ENCODE measurements at places on chromosomes 1 and 21.
A peak's percentile ranks its signal among the peaks of the same experiment; 100 is the strongest.

- no peak for DNase-seq
These were observed 6.5 kb upstream of the S100A7 start for GRCh38 chr1:153466908-153467307.

DNA sequence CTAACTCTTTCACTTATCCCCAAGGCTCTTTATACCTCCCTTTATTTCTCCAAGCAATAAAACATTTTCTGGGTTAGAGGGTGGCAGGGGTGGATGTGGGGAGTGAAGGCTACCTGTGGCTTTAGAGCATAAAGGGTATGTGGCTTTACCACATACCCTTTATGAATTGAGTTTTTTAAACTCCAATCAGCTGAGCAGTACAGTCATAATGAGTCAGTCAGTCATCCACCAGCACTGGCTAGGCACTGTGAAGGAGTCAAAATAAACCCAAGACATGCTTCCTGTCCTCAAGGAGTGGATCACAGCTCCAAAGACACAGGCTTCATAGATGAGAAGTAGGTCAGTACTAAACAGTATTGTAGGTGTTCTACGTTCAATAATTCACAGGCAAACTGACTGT is 2.6 kb upstream of the TDRD10 start:
- no peak for DNase-seq

DNA sequence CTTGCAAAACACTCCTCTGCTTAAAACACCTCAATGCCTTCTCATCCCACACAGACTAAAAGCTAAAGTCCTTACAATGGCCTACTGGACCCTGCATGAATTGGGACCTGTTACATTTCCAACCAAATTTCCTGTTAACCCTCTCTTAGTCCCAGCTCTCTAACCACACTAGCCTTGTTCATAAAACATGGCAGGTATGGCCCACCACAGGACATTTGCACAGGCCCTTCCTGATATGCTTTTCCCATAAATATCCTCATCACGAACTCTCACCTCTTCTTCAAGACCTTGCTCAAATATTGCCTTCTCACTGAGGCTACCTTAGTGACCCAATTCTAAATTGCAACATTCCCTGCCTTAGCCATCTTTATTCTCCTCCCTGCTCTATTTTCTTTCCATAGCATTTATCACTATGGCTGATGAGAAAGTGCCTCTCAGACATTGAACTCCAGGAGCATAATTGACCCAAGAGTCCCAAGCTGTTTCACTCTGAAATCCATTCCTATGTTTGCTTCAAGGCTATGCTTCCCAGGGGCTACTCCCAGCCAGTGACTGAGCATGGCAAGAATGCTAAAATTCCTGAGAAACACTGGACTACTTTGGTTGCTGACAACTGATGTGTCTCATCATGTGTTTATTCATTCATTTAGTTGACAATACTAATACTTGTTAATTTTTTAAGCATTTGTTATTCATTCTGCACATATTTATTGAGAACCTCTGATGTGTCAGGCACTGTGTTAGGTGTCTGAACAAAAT is 2.7 kb upstream of the PALMD start:
- no peak for DNase-seq

- DNase-seq: no peak
These were observed 866.2 kb downstream of the NCAM2 start for GRCh38 chr21:21864321-21864840.

- DNase-seq: peak; percentile 67
These were observed 8.1 kb upstream of the INKA2 start for GRCh38 chr1:111747282-111747734.

DNA sequence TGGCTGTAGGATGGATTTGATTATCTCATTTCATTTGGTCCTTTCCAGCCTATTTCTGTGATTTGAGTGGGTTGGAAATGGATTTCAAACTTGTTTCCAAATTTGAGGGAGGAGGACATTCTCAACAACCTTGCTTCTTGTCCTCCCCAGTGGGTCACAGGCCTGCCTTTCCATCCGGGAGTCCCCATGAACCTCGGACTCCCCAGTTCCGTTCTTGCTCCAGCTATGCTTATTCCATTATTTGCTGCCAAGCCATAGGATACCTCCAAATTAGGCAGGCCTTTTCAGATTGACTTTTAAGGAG is 97.8 kb downstream of the DUSP10 start:
- DNase-seq: no peak

DNA sequence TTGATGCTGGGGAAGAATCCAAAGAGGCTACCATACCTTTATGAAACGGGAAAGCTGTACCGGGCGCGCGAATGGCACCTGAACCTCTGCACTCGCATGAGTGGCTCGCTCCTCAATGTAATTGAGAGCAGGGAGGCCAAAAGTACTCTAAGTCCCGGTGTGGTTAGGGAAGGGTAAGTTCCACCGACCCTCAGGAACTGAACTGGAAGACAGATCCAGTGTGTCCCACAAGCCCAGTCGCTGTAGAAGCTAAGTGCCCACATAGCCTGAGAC is 1.0 kb downstream of the GATAD2B start:
- DNase-seq: no peak

DNA sequence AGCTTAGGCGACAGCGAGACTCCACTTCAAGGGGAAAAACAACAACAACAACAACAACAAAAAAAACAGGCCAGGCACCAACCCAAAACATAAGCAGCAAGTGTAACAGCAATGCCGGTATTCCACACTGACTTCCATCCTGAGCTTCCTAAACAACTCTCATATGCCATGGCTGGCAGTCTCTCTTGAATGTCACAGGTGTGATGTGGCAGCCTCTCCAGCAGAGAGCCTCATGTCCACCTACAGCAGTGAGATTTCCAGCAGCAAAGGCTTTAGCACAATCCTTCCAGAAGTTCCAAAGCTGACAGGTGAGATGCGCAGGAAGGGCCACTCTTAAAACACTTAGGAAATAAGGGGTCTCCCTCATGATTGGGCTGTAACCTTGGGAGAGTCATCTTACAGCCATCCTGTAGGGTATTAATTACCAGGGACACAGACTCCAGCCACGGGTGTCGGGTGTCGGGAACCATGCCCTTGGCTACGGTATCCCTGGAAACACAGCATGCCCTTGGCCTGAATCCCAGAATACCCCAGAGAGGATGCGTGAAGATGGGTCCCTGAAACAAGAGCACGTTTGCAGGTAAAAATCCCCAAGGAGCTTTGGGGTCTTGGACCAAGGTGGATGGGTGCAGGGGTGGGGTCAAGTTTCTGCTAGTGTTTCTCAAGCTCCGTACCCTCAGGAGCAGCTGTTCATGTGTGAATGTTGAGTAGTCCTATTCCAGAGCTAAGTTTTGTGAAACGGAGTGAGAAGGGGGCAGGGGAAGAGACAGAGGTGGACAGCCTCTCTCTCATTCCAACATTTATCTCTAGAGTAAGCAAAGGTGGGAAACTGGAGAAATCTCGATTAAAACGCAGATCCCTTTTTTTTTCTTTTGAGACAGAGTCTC is 31.4 kb downstream of the CLSTN1 start:
- DNase-seq: no peak

GRCh38 chr1:234692966-234693580 is 83.1 kb upstream of the IRF2BP2 start:
- DNase-seq: no peak

- no peak for DNase-seq
These were observed 55.5 kb upstream of the DNAJC6 start for GRCh38 chr1:65253800-65254319.

DNA sequence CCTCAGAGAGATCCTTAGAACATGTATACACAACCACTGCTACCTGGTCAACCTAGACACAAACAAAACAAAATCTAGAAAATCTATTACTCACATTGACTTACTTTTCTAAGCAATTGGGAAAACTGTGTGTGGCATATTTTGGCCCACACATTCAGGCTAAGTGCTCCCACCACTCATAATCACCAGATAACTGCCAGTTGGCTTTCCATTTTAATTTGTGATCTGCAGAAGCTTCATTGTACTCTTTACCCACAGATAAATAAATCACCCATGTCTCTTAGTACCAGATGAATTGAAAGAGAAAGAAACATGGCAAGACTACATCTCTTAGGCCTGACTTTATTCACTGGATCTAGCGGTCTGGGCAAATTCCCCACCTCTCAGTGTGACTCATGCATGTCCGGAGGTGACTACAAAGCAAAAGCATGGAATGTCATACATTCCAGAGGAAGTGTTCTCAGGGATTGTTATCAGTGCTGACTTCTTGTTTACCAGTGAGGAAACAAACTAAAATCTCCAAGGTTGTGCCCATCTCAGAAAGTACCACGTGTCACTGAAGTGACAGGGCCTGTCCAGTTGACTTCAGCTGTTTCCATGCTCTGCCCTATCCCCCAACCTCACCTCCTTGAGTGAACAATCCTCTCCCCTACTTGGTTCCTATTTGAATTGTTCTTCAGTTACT is 52.4 kb upstream of the BCL10 start:
- DNase-seq: no peak

DNA sequence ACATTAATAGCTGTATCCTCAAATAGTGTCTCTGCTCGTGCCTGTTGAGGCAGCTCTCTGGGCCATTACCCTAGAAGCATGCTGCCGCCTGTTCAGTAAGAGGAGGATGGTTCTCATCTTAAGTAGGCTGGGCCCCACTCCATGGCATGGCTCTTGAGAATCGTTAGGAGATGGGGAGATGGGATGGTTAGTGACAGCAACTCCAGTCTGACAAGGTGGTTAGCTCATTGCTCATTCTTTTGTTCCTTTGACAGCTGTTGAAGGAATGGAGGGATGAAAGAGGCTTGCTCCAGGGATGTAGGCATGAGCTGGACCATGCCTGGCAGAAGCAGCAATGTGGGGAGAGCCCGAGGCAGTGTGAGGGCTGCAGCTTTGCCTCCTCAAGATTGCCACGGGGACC is 68.2 kb downstream of the MAP10 start:
- DNase-seq: no peak

DNA sequence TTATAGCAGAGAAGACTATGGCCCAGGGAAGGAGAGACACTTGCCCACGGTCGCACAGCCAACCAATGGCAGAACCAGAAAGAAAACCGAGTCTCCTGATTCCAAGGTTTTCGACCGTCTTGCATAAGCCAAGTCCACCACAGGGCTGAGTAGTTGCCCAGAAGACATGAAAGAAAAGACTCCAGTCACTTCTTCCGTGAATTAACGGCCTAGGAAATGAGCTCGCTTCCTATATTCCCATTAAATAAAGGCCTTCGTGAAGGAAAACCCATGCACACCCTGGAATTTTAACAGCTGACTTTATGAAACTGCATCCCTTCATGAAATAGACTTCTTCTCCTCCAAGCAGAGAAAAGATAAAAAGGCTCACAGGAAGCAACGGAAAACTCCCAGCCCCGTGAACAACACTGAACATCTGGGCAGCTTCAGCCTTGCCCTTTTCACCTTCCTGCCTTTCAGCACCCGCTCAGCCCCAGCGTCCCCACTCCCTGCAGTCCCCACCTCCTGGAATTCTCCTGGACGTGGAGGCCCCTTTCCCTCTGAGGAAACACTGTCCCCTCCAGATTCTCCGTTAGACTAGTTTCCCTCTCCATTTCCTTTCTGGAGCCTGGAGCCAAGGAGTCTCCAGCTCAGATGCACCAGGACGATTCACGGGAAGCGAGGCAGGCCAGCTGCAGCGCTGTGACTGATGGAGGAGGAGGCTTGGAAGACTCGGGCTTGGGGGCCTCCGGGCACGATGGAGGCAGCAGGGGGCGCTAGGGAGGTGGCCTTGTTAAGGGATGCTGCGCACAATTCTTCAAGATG is 2.7 kb upstream of the MYOC start:
- DNase-seq: peak; percentile 85

GRCh38 chr21:45134279-45135076 is 60.1 kb downstream of the ADARB1 start:
- DNase-seq: no peak

GRCh38 chr1:110233861-110234260 is 23.7 kb downstream of the KCNC4 start:
- DNase-seq: no peak

- DNase-seq: no peak
These were observed 28.2 kb downstream of the SLC2A1 start for GRCh38 chr1:42930178-42931107.

DNA sequence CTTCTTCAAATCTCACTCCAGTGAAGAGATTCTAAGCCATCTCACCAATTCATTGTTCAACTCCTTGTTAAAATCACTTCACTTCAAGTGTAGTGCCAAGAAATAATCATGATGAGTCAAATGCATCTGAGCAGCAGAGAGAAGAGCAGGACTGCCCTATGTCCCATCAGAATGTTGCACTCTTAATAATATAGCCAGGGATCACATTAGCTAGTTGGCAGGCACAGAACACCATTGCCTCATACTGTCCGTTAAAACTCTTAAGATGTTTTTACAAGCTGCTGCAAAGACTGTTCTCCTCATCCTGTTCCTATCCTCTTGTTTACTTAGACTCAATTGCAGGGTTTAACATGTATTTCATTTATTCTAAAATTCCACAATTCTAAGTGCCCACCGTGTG is 432.9 kb downstream of the PLPP3 start:
- DNase-seq: no peak

DNA sequence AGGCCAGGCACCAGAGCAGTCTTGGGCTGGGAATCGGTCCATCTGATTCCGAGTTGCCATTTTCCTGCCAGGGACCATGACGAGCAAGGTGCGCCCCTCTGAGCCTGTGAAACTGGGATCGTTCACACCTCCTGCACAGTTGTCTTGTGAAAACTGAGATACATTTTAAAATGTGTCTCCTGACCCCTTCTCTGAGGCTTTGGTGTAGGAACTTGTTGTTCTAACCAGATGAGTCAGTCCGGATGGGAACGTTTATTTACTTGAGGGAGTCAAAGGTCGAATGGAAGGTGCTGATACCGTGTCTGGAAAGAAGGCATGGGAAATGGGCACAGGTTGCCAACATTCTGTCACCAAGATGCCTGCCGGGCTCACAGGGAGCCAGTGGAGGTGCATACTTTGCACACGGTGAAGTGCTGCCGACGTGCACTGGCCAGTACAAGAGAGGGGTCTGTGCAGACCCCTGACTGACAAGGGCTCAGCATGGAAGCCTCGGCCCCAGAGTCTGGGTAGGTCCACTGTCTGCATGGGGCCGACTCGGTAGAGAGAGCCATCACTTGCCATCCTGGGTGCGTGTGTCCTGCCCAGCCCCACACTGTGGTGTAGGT is 7.4 kb upstream of the KCNN3 start:
- peak; percentile 45 for DNase-seq

DNA sequence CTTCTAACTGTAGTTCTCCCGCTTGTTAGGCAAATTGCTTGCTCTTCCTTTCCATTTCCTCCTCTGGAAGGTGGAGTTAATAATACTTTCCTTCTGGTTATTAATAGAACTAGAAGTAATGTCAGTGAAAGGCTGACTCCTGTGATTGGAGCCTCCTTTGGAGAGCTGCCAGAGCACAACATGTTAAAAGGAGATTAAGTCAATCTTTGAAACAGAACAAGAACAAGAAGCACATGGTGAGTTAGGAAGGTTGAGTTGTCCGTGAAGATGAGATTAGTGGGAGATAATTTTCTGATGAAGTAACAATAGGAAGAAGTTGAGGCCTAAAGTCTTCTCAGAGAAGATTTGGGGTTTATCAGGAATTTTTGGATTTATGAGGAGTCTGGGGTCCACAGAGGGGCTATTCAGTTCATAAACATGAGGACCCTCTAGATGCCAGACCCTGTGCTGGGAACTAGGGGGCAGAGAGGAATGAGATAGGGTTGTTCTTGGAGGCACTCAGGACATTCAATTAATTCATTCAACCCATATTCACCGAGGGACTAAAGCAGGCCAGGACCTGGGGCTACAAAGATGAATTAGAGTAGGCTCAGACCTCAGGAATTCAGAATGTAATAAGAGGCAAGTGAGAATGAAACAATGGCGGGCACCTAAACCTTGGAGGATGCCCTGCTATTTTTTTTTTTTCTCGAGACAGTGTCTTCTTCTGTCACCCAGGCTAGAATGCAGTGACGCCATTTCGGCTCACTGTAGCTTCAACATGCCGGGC is 40.7 kb upstream of the DHCR24 start:
- peak; percentile 71 for DNase-seq

GRCh38 chr1:76542359-76542758 is 324.9 kb upstream of the ST6GALNAC5 start:
- no peak for DNase-seq

GRCh38 chr1:160207771-160208556 is 2.8 kb downstream of the PEA15 start:
- peak; percentile 61 for DNase-seq

Measured in left cardiac atrium (tissue), 4 donors.